ENCODE measurements at places on chromosomes 2 and 18.

DNA sequence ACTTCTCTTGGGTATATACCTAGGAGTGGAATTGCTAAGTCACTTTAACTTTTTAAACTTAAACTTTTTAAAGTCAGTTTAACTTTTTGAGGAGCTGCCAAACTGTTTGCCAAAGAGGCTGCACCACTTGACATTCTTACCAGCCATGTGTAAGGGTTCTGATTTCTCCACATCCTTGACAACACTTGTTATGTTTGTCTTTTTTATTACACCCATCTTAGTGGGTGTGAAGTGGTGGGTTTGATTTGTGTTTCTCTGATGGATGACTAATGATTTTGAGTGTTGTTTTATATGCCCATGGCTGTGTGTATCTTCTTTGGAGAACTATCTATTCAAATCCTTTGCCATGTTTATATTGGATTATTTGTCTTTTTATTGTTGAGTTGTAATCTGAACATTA lies 13.6 kb downstream of the ASAP2 start:
- DNase-seq = no peak

- DNase-seq = no peak
Observed at GRCh38 chr2:233447506-233448219, 93.4 kb downstream of the DGKD start.

DNA sequence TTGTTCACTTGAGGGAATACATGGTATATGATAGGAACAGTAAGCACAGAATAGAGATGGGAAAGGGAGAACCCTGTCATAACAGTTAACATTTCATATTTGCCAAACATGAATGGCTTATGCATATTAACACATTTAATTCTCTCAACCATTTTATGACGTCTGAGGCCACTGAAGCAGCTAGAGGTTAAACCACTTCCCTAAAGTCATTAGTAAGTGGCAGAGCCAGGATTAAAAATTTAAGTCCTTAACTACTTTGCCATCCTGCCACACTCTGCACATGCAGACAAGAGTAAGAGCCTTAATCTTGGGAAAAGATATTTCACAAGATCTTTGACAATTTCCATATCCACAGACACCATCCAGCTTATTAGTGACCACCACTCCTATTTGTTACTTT lies 2.1 kb downstream of the LIPT1 start:
- no peak for DNase-seq

GRCh38 chr18:77250926-77251729 lies 1.5 kb downstream of the GALR1 start:
- no peak for DNase-seq
